ENCODE measurements at places on chromosomes 2 and 18. TPM values are rescaled to one million over a fixed set of nuclear protein-coding genes. Genes with fewer than 3 reads are reported as not detected.

GRCh38 chr2:170409164-170409535 is 231.2 kb downstream of the MYO3B start:
- peak; percentile 80 for DNase-seq
- peaks cover 20% of the 10 kb centered on the region for H3K27me3 ChIP-seq

DNA sequence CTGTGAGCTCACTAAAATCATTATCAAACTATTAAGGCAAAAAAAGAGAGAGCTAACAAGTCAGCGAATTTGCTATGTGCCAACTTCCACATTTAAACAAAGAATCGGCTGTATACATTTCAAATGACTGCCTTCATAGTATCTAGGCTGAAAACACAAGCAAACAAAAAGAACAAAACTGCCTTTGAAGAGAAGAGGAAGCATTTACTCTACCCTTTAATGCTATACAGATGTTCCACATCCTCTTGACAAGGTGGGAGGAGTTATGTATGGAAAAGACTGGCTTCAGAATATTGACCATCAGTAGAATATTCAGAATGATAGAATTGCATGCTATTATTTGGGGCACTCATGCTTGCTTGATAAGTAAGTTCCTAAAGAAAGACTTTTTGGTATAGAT is 741.7 kb downstream of the PLCL1 start:
- DNase-seq, result no peak
- H3K36me3 ChIP-seq, result no peaks in the 10 kb centered on the region

DNA sequence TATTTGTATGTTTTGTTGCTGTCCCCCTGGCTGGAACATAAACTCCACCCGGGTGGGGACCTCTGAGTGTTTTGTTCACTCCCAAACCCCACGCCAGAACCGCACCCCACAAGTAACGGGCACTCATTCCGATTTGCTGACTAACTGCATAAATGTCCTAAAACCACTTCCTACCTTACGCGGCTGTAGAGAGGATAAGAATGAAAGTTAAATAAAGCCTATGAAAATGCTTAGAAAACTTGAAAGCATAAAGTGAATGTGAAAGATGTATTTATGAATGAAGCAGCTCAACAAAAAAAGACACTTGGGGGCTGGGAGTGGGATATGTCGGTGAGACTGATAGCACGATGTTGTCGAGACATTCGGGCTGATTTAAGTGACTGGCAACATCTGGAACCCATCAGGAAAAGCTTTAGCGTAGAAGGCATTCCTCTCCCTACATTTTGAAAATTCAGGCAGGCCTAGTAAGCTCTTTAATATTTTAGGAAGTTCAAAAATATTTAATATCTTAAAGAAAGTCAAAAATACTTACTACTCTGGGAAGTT is 206.7 kb downstream of the SH3RF3 start:
- no peak overlapping the region for H3K27ac ChIP-seq
- peaks cover 21% of the 10 kb centered on the region for H3K4me1 ChIP-seq
- H3K4me3 ChIP-seq, result peak overlapping the region; percentile 33
- H3K27me3 ChIP-seq, result peaks cover 14% of the 10 kb centered on the region
- H3K36me3 ChIP-seq, result no peaks in the 10 kb centered on the region
- DNase-seq, result peak; percentile 45

GRCh38 chr2:107545851-107546250 is 280.8 kb upstream of the RGPD4 start:
- H3K36me3 ChIP-seq, result no peaks in the 10 kb centered on the region
- no peak overlapping the region for H3K27ac ChIP-seq
- no peak overlapping the region for H3K4me3 ChIP-seq
- H3K27me3 ChIP-seq, result no peaks in the 10 kb centered on the region
- no peaks in the 10 kb centered on the region for H3K4me1 ChIP-seq

GRCh38 chr2:138035608-138036217 is 71.4 kb downstream of the HNMT start:
- H3K27ac ChIP-seq, result no peak overlapping the region
- H3K4me1 ChIP-seq, result no peaks in the 10 kb centered on the region
- H3K27me3 ChIP-seq, result no peaks in the 10 kb centered on the region
- H3K36me3 ChIP-seq, result no peaks in the 10 kb centered on the region
- no peak overlapping the region for H3K4me3 ChIP-seq

The DSC3 gene
- not detected for total RNA-seq

DNA sequence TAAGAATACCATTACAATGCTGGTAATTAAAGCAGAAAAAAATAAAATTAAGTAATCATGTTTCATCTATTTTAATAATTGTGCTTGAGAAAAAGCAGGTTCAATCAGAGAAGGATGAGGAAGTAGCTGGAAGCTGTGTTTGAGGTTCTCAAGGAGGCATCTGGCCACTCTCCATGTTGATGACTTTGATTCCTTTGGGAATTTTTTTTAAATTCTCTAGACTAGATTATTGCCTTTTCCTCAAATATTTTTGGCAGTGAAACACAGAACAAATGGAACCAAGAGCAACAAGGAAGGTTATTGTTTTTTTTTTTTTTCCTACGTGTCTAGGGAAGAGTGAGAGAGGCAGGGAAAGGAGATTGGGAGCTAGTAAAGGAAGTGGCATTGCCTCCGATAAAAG is 99.9 kb upstream of the NRP2 start:
- no peaks in the 10 kb centered on the region for H3K36me3 ChIP-seq
- H3K4me3 ChIP-seq, result no peak overlapping the region
- H3K27ac ChIP-seq, result no peak overlapping the region
- no peak for DNase-seq
- H3K27me3 ChIP-seq, result no peaks in the 10 kb centered on the region
- H3K4me1 ChIP-seq, result no peaks in the 10 kb centered on the region

The RNF181 gene
- total RNA-seq, result 120 TPM

DNA sequence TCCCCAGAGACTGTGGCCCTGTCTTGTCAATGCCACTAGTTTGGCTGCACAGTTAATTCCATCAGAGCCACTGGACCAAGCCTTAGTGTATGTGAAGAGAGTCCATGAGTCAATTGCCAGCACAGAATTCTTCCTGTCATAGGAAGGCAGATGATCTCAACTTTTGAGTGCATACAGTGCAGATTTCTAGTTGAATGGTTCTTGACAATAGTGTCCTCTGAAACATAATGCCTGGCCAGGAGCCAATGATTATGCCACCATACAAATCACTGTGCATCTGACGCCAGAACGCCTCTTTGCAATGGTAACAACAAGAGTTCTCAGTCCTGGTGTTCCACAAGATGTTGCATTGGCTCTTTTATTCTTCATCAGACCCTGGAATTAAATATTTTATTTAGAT is 7.1 kb downstream of the NEUROD1 start:
- no peak overlapping the region for H3K4me3 ChIP-seq
- H3K27me3 ChIP-seq, result peaks cover 31% of the 10 kb centered on the region

DNA sequence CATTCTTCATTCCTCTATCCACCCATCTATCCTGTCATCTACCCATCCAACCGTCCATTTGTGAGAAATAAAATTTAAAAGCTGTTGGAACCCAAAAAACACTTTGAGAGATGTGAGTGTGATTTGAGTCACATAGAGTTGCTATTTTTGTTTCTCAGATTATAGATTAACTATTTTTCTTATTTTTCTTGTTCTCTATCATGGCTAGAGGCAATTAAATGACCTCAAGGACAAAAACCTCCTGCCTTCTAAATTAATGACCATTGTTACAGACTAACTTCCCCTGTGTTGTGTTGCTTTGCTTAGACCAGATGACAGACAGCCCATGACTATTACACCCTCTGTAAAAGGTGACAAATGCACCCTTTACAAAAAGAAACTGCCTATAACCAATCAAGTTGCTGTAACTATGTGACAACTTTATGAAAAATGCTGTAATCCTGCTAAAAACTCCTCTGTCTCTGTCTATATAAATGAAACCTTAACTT is 207.9 kb upstream of the CXCR4 start:
- H3K4me3 ChIP-seq, result no peak overlapping the region
- H3K4me1 ChIP-seq, result peaks cover 78% of the 10 kb centered on the region
- peaks cover 6% of the 10 kb centered on the region for H3K36me3 ChIP-seq
- H3K27ac ChIP-seq, result peak overlapping the region; percentile 90

The PKDCC gene
- not detected for total RNA-seq

DNA sequence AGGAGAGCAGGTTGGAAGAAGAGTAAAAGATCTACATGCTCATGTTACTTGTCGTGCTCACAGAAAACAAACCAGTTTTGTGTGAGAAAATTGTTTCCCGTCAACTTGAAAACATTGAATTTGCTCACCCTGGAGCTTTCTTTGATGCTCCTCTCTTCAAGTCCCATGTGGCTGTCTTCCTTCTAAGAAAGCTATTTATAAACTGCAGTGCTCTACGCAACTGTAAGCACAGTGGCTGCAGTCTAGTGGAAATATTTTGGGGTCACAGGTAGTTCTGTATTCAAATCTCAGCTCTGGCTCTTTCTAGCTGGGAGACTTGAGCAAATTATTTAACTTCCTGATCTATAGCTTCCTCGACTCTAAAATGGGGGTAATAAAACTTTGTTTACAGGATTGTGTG is 211.8 kb downstream of the PLCL1 start:
- H3K4me1 ChIP-seq, result peaks cover 16% of the 10 kb centered on the region
- no peak overlapping the region for H3K27ac ChIP-seq
- no peaks in the 10 kb centered on the region for H3K27me3 ChIP-seq
- H3K4me3 ChIP-seq, result no peak overlapping the region
- H3K36me3 ChIP-seq, result peaks cover 4% of the 10 kb centered on the region
- DNase-seq, result no peak

GRCh38 chr2:176504440-176504839 is 235.2 kb downstream of the MTX2 start:
- DNase-seq, result no peak
- H3K36me3 ChIP-seq, result no peaks in the 10 kb centered on the region
- H3K27me3 ChIP-seq, result peaks cover 28% of the 10 kb centered on the region
- H3K27ac ChIP-seq, result no peak overlapping the region

GRCh38 chr18:29078273-29078672 is 901.3 kb upstream of the CDH2 start:
- H3K4me3 ChIP-seq, result no peak overlapping the region
- DNase-seq, result no peak
- H3K4me1 ChIP-seq, result no peaks in the 10 kb centered on the region
- H3K36me3 ChIP-seq, result no peaks in the 10 kb centered on the region
- H3K27me3 ChIP-seq, result no peaks in the 10 kb centered on the region

Measured in activated CD4-positive, alpha-beta memory T cell treated with anti-CD3 and anti-CD28 coated beads for 36 hours (primary cell).